ENCODE measurements at places on chromosomes 7 and 10.

- DNase-seq: no peak
Observed at GRCh38 chr7:57425969-57426628, 23.9 kb upstream of the ZNF716 start.

GRCh38 chr7:98864731-98865453, 4.9 kb downstream of the TMEM130 start:
- DNase-seq: no peak

DNA sequence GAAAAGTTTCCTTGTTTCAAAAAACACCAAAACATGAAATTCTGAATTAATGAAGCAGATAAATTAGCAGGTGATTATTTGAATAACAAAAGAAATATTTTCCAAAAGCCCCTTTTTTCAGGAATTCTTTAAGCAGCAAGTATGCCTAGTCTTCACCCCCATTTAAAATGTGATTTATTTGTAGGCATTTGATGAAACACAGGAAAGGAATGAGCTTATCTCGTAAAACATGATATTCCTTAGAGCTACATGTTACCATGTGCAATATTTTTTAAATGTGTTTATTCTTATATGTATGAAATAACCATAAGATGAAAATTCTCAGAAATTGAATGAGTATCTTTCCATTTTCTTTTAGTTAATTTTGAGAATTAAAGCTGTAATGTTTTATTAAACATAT, 106.1 kb downstream of the CHN2 start:
- DNase-seq: no peak

- DNase-seq: no peak
Observed at GRCh38 chr7:102376964-102377466, 19.1 kb upstream of the PRKRIP1 start.

DNA sequence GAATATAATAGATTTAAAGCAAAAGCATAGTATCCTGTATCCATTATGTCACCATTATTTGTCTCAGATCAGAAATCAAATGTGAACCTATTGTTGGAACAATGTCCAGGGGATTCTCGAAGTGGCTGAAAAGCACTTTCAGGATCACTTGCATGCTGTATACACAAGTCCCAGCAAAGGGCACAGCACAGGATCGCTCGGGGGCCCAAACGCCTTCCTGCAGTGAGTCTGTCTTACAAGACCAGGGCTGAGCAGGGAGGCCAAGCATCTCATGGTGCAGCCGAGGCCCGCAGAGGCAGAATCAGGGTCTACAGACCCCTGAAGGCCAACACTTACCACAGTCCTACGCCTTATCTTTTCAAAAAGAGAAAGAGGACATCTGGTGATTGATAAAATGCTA, 92.3 kb downstream of the TNS3 start:
- no peak for DNase-seq

GRCh38 chr10:71401056-71401455, 4.3 kb downstream of the CDH23 start:
- no peak for DNase-seq

- no peak for DNase-seq
Observed at GRCh38 chr7:70512144-70512543, 619.8 kb upstream of the GALNT17 start.

GRCh38 chr7:145169908-145170307, 334.1 kb upstream of the TPK1 start:
- DNase-seq: no peak

- no peak for DNase-seq
Observed at GRCh38 chr10:7272008-7272407, 138.8 kb downstream of the SFMBT2 start.

- no peak for DNase-seq
Observed at GRCh38 chr10:77139252-77140160, 498.1 kb downstream of the KCNMA1 start.

GRCh38 chr7:20141666-20142065, 75.5 kb downstream of the MACC1 start:
- DNase-seq: no peak

DNA sequence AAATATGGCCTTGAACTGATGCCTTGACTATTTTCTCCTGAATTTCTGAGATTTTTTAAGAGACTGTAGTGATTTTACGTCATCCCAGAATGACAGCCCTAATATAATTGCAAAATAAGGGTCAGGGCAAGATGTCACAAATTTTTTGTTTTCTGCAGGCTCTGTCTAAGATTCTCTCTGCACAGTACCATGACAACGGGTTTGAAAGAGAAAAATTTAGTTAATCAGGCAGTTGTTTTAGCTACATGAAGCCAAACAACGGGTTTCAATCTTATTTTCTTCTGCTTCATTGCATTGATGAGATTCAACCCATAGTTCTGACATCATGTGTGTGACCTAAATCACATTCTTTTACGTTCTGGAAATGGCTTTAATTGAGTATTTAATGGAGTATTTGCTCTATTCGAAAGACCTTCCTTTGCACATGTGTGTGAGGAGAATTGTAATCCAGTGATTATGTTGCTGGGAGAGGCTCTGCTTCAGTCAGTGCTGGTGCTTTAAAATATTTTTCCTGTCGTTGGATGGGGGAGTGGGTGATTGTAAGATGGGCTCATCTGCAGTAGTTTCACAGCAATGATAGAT, 118.0 kb upstream of the RHOBTB1 start:
- DNase-seq: no peak

DNA sequence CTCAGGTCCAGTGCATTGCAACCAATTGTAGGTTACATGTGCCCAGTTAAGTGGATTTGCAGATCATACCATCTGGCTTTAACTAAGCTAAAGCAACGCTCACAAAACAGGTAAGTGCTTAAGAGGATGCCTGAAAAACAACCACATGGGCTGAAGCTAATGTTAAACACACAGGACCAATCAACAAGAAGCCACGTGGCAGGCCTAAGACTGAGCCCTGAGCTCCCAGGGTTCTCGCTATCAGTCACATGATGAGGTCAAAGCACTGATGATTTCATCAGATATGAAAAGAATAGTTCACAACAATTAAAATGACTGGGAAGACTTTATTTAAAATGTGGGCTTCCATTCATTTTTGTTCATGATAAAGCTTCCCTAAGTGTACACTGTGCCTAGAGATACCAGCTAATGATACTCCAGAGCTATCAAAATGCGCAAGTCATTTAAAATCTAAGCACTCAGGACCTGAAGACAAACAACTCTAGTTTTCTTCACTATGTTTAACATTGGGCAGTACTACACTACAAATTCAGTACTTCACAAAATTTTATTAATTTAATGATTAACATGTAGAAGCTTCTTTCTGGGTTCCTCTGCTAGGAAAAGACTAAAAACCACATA, 90.6 kb downstream of the PIP4K2A start:
- no peak for DNase-seq

GRCh38 chr10:32379950-32380551, 33.1 kb upstream of the EPC1 start:
- DNase-seq: no peak

DNA sequence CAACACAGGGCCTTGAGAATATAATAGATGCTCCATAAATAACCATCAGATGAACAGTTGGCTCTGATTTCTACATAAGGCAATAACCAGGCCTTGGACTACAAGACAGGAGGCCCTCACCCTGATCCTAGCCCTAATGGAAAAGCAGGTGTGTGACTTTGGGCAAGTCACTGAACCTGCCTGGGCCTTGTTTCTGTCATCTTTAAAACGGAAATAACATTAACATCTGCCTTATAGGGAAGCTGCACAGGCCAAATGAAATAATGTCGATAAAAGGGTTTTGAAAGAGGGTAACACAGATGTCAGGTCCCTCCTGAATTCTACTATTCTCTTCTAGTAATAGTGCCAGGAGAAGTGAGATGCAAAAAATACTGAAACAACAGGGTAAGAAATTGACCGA, 20.7 kb downstream of the PIK3AP1 start:
- DNase-seq: no peak

DNA sequence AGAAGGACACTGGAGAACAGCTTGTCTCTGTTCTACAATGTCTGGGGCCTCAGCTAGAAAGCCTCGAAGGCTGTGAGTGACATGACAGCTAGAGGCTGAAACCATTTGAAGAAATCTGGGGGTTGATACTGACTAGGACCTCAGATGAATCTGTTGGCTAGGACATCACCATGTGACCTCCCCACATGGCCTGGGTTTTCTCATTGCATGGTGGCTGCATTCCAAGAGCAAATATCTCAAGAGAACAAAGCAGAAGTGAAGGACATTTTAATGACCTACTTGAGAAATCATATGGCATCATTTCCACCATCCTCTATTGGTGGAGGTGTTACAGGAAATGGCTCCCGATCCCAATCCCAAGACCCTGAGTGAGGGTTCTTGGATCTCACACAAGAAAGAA, 450.6 kb upstream of the AUTS2 start:
- no peak for DNase-seq

GRCh38 chr7:137846827-137847567, at the start of gene DGKI:
Gene DGKI (minus strand): TSS chr7:137846974.
- peak; percentile 19 for DNase-seq

DNA sequence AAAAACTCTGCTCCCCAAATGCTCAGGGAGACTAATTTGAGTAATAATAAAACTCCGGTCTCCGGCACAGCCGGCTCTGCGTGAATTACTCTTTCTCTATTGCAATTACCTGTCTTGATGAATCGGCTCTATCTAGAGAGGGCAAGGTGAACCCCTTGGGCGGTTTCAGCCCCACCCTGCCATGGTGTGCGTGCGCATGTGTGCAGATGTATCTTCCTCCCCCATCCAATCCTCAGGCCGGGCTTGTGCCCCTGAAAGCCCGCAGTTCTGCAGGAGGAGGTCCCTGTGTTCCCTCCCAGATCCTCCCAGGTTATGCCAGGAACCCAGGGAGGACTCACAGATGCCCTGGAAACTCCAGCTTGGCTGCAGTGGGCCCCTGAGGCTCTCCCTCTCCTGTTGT, 48.3 kb upstream of the MYL10 start:
- DNase-seq: no peak

- DNase-seq: no peak
Observed at GRCh38 chr10:627032-627992, 62.2 kb downstream of the DIP2C start.

DNA sequence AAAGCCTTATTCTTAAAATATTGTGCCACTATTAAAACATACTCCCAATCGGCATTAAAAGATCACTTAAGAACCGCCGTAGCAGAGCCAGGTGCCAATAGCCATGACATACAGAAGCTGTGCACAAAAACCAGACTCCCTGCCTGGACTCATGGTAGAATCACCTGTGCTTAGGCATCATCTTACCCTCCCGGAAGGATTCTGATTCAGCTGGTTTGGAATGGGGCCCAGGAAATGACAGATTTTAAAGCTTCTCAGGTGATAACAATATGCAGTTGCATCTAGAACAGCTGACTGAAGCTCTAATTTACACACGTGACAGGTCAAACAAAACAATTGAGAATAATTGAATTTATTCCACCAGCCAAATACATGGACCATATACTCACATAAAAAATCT, 10.7 kb downstream of the A1CF start:
- no peak for DNase-seq

- DNase-seq: peak; percentile 92
Observed at GRCh38 chr10:3452683-3453361, 280.2 kb upstream of the PITRM1 start.

DNA sequence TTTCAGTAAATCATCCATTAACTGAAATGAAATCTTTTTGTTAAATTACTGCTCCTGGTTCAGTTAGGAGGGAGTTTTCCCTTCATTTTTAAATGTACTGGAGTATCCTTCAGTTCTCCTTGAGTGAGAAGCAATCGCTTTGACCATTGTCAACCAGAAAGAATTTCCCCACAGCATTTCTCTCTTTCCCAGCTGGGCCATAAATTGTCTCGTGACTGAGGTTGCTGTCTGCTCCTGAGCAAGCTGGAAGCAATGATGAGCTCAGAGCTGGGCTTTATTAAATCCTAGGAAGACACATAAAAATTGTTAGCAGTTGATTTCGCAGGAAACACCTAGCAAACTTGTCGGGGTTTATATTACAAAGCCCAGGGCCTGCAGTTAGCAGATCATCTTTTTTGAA, 102.0 kb upstream of the INSYN2A start:
- no peak for DNase-seq

DNA sequence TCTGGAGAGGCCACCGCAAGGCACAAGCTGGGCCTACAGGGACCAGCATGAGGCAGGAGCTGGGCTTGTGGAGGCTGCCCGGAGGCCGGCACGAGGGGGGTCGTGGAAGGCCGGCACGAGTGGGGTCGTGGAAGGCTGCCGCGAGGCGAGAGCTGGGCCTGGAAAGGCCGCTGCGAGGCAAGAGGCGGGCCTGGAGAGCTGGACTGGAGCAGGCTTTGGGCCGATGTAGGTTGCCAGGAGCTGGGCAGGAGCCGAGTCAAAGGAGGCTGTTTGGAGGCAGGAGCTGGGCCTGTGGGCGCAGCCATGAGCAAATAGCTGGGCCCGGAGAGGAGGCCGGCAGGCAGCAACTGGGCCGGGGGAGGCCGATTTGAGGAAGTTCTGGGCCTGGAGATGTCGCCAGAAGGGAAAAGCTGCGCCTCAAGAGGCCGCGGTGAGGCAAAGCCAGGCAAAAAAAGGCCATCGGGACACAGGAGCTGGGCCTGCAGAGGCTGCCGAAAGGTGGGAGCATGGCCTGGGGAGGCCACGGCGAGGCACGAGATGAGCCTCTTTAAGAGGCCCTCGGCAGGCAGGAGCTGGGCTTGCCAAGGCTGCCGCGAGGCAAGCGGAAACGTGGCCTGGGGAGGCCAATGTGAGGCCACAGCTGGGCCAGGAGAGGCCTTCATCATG, 26.5 kb downstream of the MDH2 start:
- DNase-seq: no peak

Measured in LHCN-M2 (cell line).